ENCODE measurements at places on chromosomes 12 and 14.

DNA sequence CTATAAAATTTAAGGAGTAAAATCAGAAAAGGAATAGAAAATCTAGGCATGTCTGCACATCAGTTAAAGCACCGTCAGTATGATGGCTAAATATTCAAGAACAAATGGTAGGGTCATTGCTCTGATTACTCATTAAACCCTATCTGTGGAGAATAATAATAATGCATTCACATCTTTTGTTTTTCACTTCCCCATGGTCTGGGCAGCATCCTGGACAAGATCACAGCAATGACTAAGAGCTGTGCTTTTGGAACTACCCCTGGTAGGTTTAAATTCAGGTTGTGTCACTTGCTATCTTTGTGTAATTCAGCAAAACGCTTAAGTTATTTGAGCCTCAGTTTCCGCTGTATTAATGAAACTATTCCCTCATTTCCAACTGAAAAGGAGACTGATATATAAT is 33.1 kb downstream of the C12orf42 start:
- no peak for DNase-seq

DNA sequence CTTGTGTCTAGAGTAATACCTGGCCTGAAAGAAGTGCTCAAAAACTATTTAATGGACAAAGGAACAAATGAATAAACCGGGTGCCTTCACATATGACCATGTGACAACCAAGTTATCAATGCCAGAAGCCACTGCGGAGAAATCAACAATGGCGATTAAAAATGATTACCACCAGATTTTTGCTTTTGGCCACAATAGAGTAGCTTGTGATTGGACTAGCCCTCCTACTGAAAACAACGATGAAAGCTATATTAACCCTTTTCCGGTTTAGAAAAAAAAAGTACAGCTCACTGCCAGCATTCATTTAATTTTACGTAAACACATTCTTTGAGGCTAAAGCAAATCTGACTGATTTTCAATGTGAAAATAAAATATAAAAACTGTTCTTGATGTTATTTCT is 41.6 kb upstream of the TTC7B start:
- no peak for DNase-seq

DNA sequence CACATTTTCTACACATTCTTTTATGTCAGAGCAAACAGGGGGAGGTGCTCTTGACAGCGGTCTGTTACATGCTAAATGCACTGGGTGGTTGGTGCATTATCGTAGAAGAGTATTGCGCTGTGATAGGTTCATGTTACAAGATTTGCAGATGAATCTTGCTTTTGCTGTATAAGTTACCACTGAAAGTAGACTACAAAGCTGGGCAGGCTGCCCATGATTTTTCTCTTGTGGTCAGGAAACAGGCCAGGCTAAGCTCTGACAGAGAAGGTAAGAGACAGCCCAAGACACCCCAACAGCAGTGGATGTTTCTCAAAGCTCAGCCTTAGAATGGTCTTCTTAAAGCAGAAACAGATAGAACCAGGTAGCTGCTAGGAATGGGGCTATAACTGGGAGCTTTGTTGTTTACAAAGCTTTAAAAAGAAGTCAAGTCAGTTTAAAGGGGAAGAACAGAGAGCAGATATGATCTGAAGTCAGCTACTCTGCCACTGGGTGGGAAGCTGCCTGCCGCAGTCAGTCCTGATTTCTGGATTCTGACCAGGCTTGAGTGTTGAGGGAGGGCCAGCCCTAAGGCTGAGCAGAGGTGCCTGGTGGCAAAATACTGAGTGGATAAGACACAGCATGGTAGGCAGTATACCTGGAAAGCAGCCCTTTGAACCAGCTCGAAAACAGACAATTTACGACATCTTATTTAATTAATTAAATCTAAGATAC is 9.4 kb downstream of the KCNA1 start:
- DNase-seq: peak; percentile 4

GRCh38 chr14:63155511-63156185 is 48.6 kb upstream of the RHOJ start:
- no peak for DNase-seq

DNA sequence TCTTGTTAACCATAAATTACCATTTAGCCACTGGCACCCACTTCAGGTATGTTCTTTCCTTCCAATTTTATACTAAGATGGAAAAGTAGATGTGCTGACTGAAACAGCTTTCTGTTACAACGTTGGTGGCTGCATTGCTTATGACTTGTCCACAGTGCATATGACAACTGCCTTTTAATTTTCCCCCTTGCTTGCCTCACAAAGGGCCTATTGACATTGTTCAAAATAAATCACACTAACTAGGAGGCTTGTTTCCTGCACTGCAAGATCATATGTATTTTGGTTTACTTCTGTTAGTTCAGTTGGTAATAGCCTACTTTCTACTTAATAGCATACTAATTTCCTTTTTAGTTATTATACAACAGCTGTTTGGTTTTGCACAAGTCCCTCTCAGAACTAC is 55.4 kb downstream of the SCAF11 start:
- DNase-seq: no peak

DNA sequence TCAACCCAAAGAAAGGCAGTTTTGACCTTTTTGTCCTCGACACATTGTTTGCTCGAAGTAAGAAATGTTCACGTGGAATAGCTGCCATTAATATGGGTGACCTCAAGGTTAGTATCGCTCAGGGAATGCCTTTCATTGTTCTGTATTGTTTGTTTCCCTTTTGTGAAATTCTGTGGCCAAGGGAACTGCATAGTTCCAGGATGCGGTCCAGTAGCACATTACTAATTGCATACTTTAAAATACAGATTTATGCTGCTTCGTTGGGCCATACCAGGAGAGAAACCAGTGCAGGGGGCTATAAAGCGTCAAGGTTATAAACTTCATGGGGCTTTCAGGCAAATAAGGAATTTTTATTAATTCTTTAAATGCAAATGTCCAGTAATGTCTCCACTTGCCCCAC is 73.3 kb upstream of the USP44 start:
- no peak for DNase-seq

GRCh38 chr12:100913872-100914592 is 119.5 kb downstream of the ANO4 start:
- DNase-seq: no peak
